ENCODE measurements at places on chromosomes 6 and 20.

DNA sequence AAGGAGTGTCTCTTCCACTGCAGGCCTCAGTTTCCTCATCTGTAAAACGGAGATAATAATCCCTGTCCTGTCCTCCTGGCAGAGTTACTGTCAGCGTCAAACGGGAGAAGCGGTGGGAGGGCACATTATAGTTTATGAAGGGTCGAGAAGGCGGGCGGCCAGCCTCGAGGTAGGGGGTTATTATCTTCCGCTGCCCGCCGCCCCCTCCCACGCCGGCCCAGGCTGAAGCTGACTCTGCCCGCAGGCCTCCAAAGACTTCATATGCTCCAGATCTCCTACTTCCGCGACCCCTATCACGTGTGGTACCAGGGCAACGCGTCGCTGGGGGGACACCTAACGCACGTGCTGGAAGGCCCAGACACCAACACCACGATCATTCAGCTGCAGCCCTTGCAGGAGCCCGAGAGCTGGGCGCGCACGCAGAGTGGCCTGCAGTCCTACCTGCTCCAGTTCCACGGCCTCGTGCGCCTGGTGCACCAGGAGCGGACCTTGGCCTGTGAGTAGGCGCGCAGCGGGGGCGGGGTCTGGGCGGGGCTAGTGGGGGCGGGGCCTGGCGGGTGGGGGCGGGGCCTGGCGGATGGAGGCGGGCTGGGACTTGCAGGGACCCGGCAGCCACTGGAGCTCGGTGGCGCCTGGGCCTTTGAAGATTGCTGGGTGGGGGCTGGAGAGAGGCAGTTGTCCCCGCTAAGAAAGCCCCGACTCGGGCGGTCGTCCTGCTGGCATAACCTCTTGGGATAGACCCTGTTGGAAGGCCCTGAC is 2.8 kb downstream of the PROCR start:
- DNase-seq = peak; percentile 10

GRCh38 chr20:53515749-53516148 is 77.9 kb downstream of the ZNF217 start:
- no peak for DNase-seq

GRCh38 chr20:3209257-3209945 is at the start of gene ITPA:
Gene ITPA (plus strand): TSS chr20:3209498. CDS start chr20:3209552, 54 bp downstream.
- peak; percentile 59 for DNase-seq

DNA sequence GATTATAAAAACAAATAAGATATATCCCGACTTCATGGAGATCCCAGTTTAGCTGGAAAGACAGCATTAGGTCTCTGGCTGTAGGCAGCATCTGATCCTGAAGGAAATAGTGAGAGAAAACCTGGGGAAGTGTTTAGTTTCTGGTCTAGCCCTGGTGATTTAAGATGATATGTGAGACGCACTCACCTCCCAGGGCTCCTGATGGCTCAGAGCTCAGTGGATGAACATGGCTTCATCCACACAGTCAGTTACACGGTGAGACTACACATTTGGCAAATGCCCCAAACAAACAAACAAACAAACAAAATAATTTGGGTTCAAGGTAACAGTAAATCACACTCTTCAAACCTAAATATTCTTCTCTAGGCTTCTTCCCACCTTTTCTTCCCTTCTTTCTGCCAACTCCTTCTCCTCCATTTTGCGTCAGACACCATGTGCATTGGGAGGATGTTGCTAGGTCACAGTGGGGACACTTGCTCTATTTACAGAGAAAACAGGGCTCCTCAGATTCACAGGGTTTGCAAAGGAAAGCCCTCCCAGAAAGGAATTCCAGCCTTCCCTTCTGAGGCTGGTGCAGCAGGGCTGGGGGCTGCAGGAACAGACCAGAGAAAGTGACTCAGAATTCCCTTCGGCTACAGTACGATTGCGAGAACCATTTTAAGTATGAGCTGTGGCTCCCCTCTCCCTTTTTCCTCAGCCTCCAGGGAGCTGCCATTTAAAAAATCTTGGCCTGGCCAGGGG is 59.6 kb upstream of the SALL4 start:
- no peak for DNase-seq

DNA sequence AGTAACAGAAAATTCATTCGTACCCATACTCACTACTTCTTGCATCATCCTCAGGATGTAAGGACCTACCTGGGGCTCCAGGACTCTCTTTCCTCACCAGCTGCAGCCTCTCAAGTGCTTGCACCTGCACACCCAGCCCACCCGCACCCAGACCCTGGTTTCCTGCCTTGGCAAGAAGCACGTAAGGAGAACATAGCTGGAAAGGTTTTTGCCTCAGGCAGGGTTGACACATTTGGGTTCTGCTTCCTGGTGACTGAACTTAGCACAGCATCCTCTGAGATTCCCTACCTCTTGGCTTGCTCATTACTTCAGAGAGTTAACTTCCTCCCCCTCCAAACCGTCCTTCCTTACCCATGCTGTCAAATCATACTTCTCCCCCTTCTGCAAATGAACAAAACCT is 556.9 kb downstream of the CD83 start:
- DNase-seq = no peak

DNA sequence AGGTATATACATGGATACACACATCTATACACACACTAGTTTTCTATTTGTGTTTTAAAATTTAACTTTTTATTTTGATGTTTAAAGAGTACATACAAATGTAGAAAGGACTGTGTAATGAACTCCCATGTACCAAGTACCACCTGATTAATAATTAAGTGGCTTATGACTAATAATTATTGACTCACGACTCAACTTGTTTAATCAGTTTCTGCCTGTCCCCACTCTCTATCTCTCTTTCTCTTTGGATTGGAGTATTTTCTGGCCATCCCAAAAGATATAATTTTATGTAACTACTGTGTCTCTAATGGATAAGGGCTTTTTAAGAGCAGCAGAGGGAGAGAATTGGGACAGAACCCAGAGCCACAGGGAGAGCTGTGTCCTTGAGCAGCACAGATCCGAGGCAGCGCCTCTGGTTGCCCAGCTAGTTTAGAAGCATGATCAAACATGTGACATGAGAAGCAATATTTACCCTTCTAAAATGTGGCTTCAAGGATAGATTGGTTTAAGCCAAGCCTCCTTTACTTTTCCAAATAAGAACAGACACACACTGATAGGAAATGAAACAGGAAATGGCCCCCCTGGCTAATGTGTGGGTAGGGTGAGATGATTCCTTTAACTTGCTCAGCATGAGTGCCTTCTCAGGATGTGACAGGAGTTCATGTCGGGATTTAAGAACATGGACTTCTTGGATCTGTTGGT is 81.0 kb downstream of the ERMARD start:
- no peak for DNase-seq

GRCh38 chr20:57498425-57499400 is 26.2 kb downstream of the CTCFL start:
- DNase-seq = no peak

DNA sequence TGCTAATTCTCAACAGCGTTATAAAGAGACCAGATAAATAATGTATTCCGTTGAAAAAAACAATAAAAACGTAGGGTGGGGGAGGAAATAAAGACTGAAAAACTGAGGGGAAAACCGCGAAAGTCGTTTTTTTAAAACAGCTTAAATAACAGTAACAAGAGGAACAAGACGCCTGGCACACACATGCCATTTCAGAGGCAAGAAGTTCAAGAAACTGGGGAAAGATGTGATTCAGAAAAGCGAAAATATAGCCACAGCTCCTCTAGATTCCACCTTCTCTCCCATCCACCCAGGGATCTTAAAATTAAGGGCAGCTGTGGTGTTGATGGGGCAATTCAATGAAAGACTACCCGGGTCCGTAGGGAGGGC is 1.3 kb downstream of the EPB41L2 start:
- DNase-seq = no peak

GRCh38 chr6:111972745-111973117 is 81.2 kb upstream of the CCN6 start:
- DNase-seq = no peak

GRCh38 chr20:46801003-46801702 is 91.7 kb downstream of the SLC2A10 start:
- no peak for DNase-seq

DNA sequence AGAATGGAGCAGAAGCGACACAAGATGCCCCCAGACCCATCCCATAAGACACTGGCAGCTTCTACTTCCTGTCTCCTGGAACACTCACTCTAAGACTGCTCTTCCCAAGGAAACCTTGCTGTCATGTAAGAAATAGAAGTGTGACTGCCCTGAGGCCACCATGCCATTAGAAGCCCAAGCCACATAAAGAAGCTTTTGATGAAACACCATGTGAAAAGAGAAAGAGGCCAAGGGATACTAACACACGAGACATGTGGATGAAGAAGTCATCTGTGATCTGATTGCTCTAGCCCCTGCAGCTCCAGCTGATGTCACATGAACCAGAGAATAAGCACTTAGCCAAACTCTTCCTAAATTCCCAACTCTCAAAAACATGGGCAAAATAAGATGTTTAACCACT is 117.9 kb upstream of the PCSK2 start:
- DNase-seq = no peak

- DNase-seq = no peak
Observed at GRCh38 chr6:135372758-135373157, 124.8 kb downstream of the AHI1 start.

- DNase-seq = no peak
Observed at GRCh38 chr6:121442576-121442975, 7.1 kb downstream of the GJA1 start.

DNA sequence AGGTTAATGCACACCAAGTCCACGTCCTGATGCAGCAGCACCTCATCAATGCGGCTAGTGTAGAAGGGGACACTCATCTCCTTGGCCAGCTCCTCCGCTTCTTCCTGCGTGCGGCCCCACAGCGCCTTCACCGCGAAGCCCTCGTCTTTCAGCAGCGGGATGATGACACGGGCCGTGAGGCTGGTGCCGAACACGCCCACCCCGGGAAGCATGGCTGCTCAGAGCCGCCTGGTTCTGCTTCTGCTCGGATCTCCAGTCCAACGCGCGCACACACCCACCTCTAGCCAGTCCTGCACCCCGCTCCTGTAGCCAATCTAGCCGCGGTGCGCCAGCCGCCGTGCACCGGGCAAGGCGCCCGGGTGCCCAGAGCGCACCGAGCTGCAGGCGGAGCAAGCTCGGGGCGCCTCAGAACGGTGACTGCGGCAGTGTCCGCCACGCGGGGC is 700 bp downstream of the GFOD1 start:
- no peak for DNase-seq

DNA sequence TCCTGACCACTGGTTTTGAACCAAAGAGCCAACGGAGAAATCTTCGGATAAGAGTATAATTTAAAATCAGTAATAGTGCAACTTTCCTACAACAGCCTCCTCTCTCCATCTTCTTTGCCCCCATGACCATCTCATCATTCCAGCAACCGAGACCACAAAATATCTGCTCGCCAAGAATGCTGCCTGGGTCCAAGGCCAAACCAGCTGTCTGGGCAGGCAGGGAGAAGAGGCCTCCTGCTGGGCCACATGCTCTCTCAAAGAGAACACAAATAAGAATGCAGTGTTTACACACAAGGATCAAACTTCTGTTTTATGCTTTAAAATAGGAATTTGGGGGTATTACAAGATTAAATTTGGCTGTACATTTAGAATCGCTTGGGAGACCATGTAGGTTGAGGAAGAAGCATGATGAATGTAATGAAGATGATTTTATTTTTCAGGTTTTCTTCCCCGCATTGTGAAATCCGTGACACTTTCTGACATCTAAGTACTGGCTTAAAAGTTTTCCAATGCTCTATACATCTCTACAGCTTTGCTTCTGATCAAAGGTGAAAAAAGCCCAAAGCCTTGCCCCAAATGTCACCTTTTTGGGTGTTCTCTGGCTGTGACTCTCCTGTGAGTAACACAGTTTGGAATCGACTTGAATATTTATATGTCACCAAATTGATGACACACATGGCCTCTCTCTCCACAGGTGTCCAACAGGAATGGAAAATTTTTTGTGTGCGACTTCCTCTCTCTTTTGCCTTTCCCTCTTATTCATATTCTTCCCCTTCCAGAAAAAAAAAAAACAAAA is 79.4 kb upstream of the PROKR2 start:
- no peak for DNase-seq

- DNase-seq = no peak
Observed at GRCh38 chr6:153125032-153125431, 6.0 kb downstream of the RGS17 start.

Measured in hypothalamus (tissue), 51 donors.